ENCODE measurements at places on chromosomes 4 and X.

GRCh38 chr4:137952116-137952515, 290.0 kb downstream of the SLC7A11 start:
- DNase-seq, result no peak

DNA sequence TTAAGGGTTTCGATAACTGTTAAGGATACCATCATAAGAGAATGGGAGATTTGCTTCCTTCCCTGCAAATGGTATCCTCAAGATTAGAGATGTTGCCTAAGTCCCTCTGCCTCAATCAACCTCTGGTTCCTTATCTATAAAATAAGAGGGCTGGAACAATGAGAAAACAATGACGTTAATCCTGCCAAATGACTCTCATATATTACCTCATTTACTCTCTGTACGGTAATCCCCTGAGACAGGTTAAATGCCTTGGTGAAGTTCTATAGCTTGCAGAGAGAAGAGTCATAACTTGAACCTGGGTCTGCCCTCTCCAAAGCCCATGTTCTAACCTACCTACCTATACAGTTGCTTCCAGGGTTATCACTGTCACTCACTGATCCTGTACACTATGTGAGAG, 100.2 kb upstream of the OTUD4 start:
- DNase-seq, result no peak

- DNase-seq, result no peak
Measured at GRCh38 chr4:41533680-41534079, 4.3 kb upstream of the LIMCH1 start.

GRCh38 chrX:34578237-34578636, 78.8 kb downstream of the TMEM47 start:
- no peak for DNase-seq

DNA sequence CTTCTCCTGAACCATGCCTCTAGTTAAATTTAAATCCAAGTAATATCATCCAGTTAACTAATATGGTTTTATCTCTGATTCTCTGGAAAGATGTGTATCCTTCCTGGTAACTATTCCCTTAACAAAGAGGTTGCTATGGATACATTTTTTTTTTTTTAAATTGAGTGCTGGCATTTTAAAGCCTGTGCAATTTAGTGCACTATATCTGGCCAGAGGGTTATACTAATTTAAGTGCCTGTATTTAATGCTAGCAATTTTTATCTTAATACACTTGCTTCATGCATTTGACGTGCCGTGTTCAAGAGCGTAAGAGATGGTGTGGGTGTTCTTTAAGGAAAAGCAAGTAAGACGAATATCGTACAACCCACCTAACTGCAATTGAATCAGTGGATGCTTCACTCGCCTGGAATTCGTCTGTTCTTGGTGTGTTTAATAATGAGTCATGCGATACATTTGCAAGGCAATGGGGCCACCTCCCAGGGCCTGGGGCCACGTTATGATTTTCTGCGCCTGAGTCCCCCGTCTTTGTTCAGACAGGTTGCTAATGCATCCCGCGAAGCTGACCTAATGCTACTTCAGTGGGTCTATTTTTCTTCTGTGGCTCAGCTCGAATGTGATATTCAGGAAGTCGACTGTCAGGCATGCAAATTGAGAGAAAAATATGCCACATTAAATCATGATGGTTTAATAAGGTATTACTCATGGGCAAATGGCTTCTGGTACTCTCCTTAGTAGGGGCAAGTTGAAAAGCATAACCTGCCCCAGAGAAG, 14.2 kb upstream of the MID1 start:
- DNase-seq, result no peak

DNA sequence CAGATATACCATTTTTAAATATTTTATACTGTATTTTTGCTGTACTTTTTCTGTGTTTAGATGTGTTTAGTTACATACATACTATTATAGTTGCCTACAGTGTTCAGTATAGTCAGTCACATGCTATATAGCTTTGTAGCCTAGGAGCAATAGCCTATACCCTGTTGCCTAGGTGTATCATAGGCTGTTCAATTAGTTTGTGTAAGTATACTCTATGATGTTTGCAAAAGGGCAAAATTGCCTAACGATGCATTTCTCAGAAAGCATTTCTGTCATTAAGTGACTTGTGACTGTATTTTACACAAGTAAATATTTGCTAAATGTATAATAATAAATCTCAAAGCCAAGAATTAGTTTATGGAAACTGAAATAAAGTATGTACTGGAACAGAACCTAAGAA, 9.5 kb downstream of the ETFDH start:
- DNase-seq, result no peak

DNA sequence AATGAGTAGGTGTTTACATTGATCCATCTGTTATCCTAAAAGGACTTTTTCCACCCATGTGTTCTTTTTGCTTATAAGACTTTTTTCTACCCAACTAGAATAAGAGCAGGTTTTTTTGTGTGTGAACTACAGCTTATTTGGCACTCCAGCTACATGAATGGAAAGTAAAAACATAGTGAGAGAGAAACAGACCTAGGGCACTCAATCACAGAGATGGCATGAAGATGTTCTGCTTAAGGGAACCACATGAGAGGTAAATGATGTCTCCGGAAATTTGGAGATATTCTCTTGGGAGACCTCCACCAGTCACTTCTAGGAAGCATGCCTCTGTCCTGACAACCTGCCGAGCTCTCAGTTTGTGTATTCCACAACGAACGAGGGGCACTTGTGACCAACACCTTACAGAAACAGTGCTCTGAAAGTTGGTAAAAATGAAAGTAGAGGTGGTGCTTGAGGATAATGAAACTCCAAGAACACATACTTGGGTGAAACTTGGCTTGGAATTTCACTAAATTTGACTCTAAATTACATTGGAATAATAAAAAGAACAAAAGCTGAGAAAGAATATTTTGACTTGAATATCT, 788.4 kb upstream of the GALNTL6 start:
- DNase-seq, result no peak

- no peak for DNase-seq
Measured at GRCh38 chr4:3911252-3911856, 145.2 kb downstream of the ADRA2C start.

- no peak for DNase-seq
Measured at GRCh38 chr4:159856451-159856850, 753.6 kb downstream of the RAPGEF2 start.

DNA sequence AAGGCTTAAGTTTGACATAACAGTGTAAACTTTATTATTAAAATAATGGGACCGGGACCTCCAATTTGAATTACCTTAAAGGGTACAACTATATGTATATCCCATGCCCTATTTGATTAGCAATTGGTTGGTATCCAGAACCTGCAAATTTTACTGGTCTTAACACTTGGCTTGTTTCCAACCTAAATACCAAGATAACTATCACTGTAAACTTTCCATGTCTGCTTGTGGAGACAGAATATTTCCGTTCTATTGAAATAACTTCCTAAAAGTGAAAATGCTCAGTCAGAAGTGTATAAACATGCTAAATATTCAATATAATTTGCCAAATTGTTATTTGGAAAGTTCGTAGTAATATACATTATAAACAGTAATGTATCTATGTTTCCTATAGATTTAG, 154.0 kb downstream of the TMEM47 start:
- DNase-seq, result no peak

- DNase-seq, result no peak
Measured at GRCh38 chr4:83932750-83933391, 397.0 kb downstream of the GPAT3 start.

DNA sequence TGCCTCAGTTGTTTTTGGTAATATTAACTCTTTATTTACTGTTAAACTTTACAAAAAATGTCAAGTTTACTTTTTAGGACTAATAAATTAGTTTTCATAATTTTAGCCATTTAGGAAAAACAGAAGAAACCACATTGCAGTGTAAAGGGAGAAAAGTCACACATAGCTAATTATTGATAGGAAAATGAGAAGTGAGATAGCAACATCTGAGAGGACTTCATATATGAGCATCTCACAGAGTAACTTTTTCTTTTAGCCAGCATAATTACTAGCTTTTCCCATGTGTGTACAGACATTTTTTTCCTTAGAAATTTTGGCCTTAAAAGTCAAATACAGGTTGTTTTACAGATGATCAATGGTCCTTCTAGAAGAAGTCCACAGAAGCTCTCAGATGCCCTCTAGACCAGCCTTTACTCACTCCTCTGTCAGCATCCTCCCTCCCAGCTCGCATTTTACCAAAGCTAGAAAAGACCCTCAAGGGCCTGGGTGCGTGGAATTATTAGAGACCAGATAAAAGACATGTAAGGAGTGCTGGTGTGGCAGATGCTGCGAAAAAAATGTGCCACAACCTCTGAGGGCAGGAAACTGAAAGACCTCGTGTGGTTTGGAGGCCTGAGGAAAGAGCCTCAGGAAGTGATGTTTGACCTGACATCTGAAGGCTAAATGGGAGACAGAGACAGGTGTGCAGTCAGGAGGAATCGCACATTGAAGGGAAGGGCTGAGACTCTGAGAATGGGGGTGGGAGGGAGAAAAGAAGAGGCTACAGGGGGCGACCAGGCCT, 156.9 kb downstream of the CBR4 start:
- no peak for DNase-seq

DNA sequence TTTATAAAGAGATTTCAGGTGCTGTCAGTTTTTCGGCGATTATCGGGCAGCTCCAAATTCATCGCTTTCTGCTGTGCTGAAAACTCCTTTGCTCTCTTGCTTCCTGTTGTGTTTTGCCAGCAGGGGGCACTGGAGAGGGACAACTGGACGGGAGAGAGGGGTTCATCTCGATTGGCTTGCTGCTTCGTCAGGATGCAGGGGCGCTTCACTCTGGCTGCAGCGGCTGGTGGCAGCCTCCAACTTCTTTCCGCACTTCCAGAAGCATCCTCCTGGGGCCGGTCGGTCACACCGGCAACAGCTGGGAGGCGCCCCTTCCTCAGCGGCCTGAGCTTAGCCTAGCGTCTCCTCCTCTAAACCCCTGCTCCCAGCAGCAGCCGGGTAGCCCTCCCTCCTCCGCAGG, 29.5 kb downstream of the MSL3 start:
- peak; percentile 43 for DNase-seq

- no peak for DNase-seq
Measured at GRCh38 chr4:17260166-17260907, 251.6 kb downstream of the QDPR start.

- DNase-seq, result no peak
Measured at GRCh38 chr4:40195182-40196177, 1.4 kb upstream of the RHOH start.

DNA sequence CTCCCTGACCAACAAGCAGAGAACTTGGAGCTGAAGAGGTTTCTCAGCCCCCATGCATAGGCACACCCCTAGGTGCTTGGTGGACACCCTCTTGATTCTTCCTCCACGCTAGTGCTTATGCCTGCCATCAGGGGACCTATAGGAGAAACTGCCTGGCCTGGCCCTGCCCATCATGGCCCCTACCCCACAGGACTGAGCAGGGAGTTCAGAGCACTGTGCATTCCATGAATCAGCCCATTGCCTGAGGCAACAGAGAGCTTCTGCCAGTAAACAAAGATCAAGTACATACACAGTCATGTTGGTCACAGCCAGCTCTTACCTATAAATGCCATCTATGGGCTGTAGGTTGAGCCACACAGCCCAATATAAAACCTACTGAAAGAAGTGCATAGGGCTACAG, 99.1 kb upstream of the EDNRA start:
- DNase-seq, result no peak

GRCh38 chr4:77538574-77539157, 67.0 kb upstream of the CXCL13 start:
- no peak for DNase-seq

- no peak for DNase-seq
Measured at GRCh38 chrX:48833542-48834138, 1.8 kb downstream of the PCSK1N start.

DNA sequence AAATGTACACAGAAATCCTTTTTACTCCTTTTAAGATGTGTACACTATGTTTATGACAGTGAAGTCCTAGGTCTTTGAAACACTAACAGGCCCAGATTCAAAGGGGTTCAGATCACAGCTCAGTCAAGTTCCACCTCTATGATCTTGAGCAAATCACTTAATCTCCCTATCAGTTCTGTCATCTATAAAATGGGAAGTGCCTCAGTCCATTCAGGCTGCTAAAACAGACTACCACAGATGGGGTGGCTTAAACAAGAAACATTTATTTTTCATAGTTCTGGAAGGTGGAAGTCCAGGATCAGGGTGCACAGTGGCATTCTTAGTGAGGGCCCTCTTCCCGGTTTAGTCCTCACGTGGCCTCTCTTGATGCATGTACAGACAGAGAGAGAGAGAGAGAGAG, 117.1 kb downstream of the CORIN start:
- DNase-seq, result no peak

- no peak for DNase-seq
Measured at GRCh38 chrX:12975991-12976558, 1.2 kb downstream of the TMSB4X start.

DNA sequence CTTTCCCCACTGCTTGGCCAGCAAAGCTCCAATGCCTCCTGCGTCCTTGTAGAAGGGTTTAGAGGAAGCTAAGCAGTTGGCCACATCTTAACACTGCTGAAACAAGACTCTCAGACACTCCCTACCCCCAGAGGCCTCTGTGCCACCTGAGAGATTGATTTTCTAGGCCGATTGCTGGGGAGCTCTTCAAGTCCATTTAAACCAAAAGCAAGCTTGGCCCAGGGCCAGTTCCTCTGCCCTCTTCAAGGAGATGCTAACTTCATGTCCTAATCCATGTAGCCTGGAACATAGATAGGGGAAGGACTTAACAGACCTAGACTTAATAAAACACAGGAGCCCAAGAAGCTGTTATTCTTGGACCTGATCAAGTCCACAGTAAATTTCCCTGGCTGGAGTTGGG, 27.2 kb upstream of the FMR1NB start:
- DNase-seq, result no peak

- DNase-seq, result no peak
Measured at GRCh38 chr4:12408364-12408763, 979.7 kb upstream of the HS3ST1 start.

DNA sequence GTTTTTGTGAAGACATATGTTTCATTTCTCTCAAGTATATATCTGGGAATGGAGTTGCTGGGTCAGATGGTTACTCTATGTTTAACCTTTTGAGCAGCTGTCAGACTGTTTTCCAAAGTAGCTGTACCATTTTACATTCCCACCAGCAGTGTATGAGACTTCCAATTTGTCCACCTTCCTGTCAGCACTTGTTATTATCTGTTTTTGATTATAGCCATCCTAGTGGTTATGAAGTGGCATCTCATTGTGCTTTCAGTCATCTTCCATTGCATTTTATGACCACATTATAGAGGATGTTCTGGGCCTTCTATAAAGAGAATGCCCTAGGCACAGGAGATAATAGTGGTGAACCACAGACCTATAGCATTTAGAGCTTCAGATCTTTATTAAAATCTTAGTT, 39.2 kb downstream of the CLCN4 start:
- DNase-seq, result no peak

- no peak for DNase-seq
Measured at GRCh38 chr4:48665555-48666186, 114.4 kb downstream of the FRYL start.

- peak; percentile 41 for DNase-seq
Measured at GRCh38 chr4:985123-985830, 1.6 kb upstream of the IDUA start.

- no peak for DNase-seq
Measured at GRCh38 chrX:29876733-29877132, 338.6 kb upstream of the MAGEB2 start.

- no peak for DNase-seq
Measured at GRCh38 chr4:84814094-84814750, 152.3 kb downstream of the WDFY3 start.

- DNase-seq, result no peak
Measured at GRCh38 chrX:120457766-120458180, 11.3 kb downstream of the LAMP2 start.

- DNase-seq, result no peak
Measured at GRCh38 chr4:175062183-175062592, 144.0 kb downstream of the ADAM29 start.

Measured in stimulated activated CD8-positive, alpha-beta memory T cell treated with anti-CD3 and anti-CD28 coated beads, Interleukin-15, amount 100 ng/mL, for 1 hour (primary cell).